Hypothalamus (tissue), 51 donors: ENCODE measurements at places on chromosomes 1 and 21.

DNA sequence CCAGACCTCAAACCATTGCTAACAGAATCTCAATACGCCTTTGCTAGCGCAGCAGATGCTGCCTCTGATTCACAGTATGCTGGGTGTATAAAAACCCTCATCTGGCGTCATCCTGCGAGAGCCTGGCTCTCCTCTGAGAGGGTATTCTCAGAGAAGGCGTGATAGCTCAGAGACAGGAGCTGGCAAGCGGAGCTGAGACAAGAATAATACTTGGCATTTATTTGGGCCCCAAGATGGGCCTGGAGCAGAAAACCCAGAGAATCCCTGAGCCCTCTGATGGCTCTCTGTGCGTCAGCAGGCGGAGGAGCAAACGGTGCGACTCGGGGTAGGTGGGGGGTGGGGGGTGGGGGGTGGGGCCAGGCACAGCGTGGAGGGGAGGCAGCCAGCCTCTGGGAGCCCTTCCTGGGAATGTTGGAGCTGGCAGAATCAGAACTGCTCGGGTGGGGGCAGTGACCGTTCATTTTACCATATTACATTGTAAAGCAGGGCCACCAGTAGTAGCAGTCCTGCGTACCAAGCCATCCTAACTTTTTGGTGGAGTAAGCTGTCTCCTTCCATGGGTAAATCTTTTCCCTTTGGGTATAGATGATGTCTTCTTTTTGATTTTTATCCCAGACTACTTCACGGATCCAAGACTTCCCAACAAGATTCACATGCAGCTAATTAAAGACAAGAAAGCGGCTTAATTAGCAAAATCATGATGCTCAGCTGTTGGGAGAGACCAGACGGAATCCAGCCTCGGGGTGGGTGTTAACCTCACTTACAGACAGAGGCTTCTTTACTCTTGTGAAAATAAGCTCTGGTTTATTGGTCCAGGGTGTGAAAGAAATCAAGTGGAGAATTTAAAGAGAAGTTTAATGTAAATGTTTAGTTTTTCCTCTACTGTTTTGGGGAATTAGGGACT is 7.1 kb downstream of the RIIAD1 start:
- DNase-seq = no peak

- no peak for DNase-seq
Measured at GRCh38 chr1:216554934-216555333, 131.7 kb upstream of the USH2A start.

DNA sequence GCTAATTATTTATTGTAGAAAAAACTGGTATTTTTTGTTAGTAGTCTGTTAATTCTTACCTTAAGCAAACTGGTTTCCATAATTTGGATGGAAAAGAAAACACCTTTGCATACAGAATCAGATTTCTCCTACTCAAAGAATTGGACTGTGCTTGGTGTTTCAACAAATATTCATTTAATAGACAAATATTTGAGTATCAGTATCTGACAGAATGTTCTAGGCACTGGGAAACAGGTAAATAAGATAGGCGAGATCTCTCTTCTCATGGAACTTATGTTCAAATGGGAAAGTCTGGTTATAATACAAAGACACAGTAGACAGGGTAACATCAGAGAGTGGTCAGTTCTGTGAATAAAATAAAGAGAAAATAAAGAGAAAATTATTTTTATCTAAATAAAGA is 119.9 kb downstream of the NOS1AP start:
- no peak for DNase-seq

GRCh38 chr1:92079441-92079840 is 704 bp upstream of the BTBD8 start:
- DNase-seq = no peak

DNA sequence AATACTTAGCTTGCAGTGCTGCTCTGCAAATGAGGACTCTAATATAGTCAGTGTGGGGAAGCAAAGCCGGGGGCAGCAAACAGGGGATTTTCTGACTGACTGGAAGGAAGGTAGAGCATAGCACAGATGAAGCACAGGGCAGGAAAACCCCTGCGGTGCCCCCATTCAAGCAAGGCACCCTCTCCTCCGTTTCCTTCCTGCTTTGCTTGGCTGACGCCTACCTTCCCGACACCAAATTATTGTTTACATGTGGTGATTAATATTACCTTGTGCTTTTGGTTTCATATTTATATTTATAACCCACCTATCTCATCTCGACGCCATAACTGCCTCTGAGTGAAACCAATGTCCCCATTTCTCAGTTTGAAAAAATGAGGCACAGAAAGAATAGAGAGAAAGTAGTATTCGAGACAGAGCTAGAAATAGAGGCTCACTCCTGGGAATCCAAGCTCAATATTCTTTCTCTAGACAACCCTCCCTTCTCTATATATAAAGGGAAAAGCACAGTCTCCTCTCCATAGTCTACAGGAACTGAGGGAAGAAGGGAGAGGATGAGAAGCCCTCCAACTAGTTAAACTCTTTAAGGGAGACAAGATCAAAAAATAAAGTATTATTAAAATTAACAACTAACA is 41.3 kb downstream of the PIK3C2B start:
- no peak for DNase-seq

GRCh38 chr21:43645136-43645891 is 14.0 kb downstream of the HSF2BP start:
- no peak for DNase-seq

DNA sequence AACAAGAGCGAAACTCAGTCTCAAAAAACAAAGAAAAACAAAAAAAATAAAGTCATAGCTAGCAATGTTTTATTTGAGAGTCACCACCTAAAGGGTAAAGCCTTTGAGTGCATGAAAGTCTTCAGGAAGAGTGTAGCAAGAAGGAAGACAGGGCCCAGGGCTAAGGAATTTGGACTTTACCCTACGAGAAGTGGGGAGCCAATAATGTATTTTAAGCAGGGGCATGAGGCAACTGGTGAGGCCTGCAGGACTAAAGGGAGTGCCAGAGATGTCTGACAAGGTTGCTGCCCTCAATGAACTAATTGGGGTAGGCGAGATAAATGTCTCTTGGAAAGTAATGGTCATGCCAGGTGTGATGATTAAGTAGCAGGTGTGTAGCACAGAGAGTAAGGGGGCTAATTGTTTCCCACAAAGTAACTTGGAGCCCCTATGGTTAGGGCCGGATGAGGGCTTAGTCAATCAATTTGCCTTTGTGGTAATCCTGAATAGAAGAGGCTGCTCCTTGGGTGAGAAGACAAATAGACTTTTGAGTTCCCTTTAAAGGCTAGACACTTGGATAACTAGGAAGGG is 31.6 kb upstream of the CACNA1E start:
- no peak for DNase-seq

- no peak for DNase-seq
Measured at GRCh38 chr1:111197598-111198284, 2.7 kb downstream of the DENND2D start.

DNA sequence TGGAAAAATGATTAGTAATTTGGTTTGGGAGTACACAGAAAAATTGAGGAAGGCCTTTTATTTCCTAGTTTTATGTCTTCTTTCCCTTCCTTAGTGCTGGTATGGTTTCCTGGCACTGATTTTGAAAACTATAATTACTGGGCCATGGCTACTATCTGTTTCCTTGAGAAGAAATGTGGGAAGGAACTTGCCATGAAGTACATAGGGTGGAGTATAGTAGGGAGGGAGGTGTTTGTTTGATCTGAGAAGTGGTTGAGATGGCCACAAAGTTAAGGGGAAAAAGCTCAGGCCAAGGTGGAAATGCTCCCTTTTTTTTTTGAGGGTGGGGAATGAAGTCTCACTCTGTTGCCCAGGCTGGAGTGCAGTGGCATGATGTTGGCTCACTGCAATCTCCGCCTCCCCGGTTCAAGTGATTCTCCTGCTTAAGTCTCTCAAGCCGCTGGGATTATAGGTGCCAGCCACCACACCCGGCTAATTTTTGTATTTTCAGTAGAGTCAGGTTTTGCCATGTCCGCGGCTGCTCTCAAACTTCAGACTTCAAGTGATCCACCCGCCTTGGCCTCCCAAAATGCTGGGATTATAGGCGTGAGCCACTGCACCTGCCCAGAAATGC is 11.3 kb downstream of the HJV start:
- DNase-seq = no peak

GRCh38 chr1:166166329-166166697 is 488 bp downstream of the FAM78B start:
- no peak for DNase-seq

DNA sequence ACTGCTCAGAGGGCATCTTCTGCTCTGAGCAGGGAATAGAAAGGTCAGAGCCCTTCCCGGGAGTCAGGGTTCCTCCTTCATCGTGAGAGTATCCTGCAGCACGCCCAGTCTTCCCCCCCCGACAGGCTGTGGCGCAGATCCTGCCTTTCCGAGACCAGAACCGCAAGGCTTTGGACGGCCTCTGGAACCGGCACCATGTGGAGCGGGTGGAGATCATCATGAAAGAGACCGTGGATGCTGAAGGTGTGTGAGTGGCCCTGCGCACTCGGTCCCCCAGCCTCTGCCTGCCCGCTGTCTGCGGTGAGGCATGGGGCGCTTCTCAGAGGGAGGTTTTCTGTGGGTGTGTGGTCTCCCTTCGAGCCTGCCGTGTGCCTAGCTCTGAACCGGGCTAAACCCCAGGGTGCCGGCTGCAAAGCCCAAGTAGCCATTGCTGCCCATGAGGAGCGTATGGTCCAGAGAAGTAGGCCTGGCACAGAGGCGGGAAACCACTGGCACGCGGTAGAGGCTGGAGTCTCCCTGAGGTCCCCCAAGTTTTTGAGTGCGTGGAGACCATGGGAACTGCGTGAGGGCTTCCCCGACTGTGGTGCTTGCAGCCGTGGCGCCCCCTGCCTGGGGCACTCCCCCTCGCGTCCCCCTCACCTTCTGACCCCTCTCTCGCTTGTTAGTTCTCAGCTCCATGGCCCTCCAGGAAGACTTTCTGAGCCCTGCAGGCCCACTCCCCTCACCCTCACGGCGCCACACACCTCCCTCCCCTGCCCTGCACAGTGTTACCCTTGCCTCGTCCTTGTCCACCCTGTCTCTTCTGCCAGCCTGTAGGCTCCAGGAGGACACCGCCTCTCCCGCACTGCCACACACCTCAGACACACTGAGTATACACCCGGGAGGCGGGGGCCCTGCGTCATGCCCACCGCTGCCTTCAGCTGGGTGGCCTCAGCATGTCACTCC is 12.5 kb downstream of the H6PD start:
- no peak for DNase-seq

DNA sequence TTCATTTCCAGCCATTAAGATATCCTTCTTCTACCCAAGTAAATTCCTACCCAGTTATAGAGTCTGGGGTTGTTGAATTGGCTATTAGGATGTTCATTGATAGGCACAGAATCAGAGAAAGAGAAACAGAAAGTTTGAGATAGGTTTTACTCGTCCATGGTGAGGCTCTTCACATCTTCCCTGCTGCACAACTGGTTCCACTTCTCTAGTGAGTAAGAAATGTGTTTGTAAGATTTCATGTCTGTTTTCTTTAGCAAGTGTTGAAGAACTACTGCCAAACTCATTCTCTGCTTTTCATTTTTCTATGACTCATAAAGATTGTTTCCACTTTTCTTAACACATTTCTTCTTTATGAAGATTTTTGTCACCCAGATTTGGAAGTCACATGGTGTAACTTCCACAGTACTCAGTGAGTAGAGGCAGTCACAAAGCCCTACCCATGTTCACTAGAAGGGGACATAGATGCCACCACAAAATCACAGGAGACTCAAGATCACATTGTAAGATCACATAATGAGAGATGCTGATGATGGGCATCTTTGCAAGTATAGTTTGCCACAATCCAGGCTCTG is 152.3 kb downstream of the SNX7 start:
- DNase-seq = no peak

DNA sequence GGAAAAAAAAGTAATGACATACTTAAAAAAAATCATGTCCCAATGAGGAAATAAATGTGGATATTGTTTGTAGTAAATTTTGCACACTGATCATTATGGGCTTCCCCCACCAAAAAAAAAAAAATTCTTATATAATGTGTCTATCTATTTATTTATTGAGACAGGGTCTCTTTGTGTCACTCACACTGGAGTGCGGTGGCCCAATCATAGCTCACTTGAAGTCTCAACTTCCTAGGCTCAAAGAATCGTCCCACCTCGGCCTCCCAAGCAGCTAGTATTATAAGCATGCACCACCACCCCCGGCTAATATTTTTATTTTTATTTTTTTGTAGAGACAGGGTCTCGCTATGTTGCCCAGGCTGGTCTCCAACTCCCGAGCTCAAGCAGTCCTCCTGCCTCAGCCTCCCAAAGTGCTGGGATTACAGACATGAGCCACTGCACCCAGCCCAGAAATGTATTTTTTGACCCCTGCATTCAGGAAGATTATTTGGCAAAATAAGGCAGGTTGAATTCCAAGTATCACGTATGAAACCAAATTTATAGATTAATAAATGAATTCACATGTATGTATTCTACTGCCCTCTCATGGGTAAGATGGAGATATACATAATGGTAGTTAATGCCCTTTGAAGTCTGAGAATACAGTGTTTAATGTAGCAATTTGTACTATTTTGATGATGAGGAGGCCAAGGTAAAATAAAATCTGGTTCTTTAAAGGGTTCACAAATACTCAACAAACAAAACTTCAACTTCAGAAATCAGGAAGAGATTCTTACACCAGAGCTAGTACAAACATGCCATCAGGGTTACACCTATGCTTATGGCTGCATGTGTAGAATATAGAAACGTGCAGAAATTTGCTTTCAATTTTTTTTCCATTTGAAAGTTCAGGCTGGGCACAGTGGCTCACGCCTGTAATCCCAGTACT is 1.4 kb upstream of the DENND2C start:
- DNase-seq = no peak

DNA sequence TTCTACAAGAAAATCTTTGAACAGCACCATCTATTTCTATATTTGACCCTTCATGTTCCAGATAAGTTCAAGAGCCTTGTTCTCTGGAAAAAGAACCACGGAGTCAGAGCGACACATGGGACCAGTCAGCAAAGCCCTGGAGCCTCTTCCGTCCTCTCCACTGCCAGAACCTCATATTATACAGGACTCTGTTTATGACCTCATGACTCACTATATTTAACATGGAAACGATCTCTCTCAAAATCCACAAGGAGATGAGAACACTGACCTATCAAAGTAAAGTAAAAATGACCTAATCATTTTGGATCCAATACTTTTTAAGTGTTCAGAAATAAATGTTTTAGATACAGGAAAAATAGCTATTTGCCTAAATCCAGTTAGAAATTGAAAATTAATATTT is 124.6 kb upstream of the KRTAP19-8 start:
- DNase-seq = no peak

DNA sequence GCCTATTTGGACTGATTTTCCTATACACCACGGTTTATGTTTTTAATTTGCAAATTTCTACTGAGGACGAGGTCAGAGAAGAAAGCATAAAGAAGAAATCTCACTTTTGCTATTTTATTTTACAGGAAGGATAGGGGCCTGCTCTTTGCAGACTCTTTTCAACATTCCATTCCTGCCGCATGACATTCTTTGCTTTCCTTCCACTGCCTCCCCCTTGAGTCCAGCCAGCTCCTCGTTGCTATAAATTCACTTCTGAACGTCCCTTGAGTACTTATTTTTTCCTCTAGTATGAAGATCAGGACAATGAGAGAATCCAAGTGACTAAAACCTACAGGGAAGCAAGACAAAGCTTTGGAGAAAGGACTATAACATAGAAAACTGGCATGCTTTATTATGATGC is 53.4 kb upstream of the PTGFR start:
- DNase-seq = no peak
